MCF 10A (cell line): ENCODE measurements at places on chromosomes 13 and 19. TPM values are rescaled to one million over a fixed set of nuclear protein-coding genes. Genes with fewer than 3 reads are reported as not detected.

Gene PSG2
- total RNA-seq = not detected in 2 replicates

DNA sequence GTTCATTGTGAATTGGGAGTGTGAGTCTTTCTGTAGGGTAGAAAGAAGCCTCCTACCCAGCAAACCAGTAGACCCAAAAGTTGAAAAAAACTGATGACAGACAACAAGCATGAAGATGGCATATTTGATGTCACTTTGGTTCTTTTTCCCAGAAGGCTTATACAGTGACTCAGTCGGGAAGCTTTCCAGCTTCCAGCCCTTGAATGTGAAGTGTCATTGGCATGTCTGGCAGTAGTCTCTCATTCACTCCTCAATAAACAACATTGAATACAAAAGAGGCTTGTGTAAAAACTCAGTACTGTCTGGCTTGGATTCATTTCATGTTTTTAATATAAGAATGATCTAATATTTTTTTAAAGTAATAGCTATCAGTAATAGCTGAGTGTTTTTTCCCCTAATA is 68.7 kb downstream of the IPO5 start:
- no peak overlapping the region for H3K27ac ChIP-seq
- H3K27me3 ChIP-seq = no peaks in the 10 kb centered on the region
- H3K4me1 ChIP-seq = peaks cover 5% of the 10 kb centered on the region
- DNase-seq = peak; percentile 59
- peaks cover 70% of the 10 kb centered on the region for H3K36me3 ChIP-seq

DNA sequence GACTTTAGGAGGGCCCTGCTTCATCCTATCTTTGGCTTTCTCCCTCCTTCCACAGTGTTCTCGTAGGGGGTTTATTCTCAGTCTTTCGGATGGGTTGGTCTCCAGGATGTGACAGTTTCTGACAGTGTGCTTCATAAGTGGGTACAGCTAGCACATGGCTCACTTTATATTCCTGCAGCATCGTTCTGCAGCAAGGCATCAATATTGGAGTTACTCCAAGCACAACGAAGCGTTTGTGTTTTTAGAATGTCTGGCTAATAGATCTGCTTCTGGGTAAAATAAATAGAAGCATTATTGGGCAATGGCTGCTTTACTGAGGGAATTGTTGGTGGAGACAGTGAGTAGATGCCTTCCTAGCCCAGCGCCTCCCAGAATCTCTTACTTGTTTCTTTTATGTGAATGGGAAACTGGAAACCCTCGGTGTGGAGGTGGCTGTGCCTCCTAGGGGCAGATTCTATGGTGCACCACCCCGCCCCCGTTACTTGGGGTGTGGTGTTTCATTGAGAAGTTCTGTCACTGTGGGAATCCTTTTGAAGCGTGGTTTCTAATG is 2.0 kb downstream of the FARP1 start:
- H3K27me3 ChIP-seq = no peaks in the 10 kb centered on the region
- peak overlapping the region; percentile 46 for H3K27ac ChIP-seq
- H3K4me1 ChIP-seq = peaks cover 16% of the 10 kb centered on the region
- no peaks in the 10 kb centered on the region for H3K36me3 ChIP-seq
- peak overlapping the region; percentile 76 for H3K4me3 ChIP-seq

DNA sequence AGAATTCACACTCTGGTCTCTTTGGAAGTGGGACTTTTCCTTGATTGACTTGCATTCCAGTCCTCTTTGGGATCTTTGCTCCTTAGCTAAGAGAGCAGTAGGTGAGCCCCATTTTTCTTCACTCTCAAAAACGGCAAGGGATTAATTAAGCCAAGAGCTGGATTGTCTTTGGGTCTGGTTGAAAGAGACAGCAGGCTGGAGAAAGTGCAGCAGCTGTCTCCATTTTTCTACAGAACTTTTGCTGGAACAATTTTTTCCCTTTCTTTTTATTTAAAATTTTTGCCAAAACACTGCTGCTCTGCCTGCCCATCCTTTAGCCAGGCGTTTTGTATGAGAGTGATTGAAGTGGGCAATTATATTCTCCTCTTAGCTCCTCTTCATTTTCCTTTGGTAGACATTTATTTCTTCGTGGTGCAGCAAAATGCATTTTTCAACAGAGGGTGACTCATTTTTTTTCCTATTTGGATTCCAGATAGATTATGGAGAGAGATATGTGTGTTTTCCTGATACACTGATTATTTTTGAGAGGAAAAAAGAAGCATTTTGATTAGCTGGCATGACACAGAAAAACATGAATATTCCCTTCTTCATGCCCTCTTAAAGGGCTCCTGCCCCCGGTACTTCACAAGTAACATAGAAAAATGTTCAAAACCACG is 371.2 kb upstream of the NBEA start:
- no peaks in the 10 kb centered on the region for H3K4me1 ChIP-seq
- no peak overlapping the region for H3K27ac ChIP-seq
- no peaks in the 10 kb centered on the region for H3K36me3 ChIP-seq
- no peaks in the 10 kb centered on the region for H3K27me3 ChIP-seq
- no peak for DNase-seq

DNA sequence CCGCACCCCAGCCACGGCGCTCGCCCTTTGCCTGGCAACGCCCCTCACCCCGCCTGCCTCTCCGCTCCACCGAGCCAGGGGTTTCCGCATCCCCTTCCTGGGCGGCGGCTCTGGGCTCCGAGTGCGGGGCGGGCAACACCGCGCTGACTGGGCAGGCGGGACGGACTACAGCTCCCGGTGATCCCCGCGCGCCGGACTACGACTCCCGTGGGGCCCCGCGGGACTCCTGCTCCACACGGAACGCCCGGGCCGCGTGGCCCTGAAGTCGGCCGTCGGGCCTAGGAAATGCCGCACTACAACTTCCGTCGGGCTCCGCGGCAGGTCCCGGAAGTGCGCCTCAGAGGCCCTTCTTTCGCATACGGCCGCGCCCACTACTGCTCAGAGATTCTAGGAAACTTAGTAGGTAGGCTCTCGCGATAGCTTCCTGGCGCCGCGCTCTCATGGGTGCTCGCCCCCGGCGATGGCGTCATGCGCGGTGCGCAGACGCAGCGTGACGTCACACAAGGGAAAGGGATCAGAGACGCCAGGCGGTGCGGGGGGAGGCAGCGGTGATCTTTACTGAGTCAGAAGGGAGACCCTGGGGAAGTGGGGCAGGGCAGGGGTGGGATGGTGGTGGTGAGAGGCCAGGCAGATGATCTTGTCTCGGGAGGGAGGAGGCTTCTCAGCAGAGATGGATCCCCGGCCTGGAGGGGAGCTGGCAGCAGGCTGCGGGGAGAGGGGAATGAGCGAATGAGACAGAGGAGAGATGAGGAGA is at the start of gene JOSD2:
JOSD2 (minus strand) TSS at position 123 of the 754 bp plus-strand sequence. CDS start 760 bp downstream, outside the sequence.
- peaks cover 16% of the 10 kb centered on the region for H3K4me1 ChIP-seq
- H3K4me3 ChIP-seq = peak within 1 kb of the TSS; percentile 86
- DNase-seq = peak; percentile 100

GRCh38 chr13:40530961-40531360 is 135.5 kb downstream of the FOXO1 start:
- H3K4me1 ChIP-seq = no peaks in the 10 kb centered on the region
- no peak for DNase-seq

Gene ZNF17
- 7.8 and 8.3 TPM in 2 replicates for total RNA-seq

- no peak overlapping the region for H3K27ac ChIP-seq
- DNase-seq = no peak
- no peak overlapping the region for H3K4me3 ChIP-seq
- peaks cover 6% of the 10 kb centered on the region for H3K4me1 ChIP-seq
Observed at GRCh38 chr19:10497371-10497770, 5.8 kb downstream of the KEAP1 start.

DNA sequence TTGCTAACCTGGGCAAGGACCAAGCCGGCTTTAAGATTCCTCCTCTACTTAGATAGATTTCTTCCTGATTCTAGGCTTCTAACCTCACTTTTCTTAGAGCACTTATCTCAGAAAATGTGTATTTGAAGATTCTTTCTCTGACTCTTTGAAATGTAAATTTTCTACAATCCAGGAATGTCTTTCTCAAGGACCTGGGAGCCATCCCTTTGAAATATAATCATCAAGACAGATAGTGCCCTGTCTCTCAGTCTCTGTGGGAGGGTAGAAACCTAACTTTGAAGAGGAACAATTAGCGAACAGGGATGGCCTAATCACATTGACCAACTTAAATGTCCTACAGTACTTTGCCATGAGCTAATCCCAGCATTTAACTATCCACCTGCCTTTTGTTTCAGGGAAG is 1646.0 kb downstream of the PCDH9 start:
- H3K36me3 ChIP-seq = no peaks in the 10 kb centered on the region
- H3K4me1 ChIP-seq = no peaks in the 10 kb centered on the region
- no peak overlapping the region for H3K27ac ChIP-seq
- H3K27me3 ChIP-seq = no peaks in the 10 kb centered on the region

Gene OLFM4
- not detected in 2 replicates for total RNA-seq

DNA sequence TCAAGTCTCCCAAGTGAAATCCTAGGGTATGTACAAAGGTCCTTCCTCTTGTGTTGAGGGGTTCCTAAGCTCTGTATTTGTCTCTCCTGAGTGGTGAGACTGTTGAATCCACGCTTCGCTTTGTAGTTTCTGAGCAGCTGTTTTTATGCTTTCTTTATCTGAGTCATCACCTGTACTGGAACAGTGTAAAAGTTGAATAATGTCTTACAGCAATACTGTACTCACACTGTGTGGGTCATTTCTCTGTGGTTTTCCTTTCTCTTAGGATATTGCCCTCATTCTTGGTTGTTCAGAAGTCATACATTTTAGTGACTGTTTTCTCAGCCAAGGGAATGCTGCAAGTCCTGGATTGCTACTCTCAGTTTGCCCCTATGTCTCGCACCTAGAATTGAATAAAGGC is 1596.6 kb downstream of the SLITRK5 start:
- DNase-seq = peak; percentile 42
- peaks cover 7% of the 10 kb centered on the region for H3K4me1 ChIP-seq
- H3K36me3 ChIP-seq = no peaks in the 10 kb centered on the region
- H3K27me3 ChIP-seq = no peaks in the 10 kb centered on the region

- H3K27me3 ChIP-seq = peaks cover 21% of the 10 kb centered on the region
- DNase-seq = peak; percentile 61
- H3K4me1 ChIP-seq = no peaks in the 10 kb centered on the region
Observed at GRCh38 chr13:62320129-62321108, 904.8 kb upstream of the PCDH20 start.

- no peak overlapping the region for H3K27ac ChIP-seq
- no peak for DNase-seq
- no peak overlapping the region for H3K4me3 ChIP-seq
- peaks cover 53% of the 10 kb centered on the region for H3K36me3 ChIP-seq
- H3K27me3 ChIP-seq = no peaks in the 10 kb centered on the region
Observed at GRCh38 chr19:13961826-13962698, 9.8 kb downstream of the DCAF15 start.

DNA sequence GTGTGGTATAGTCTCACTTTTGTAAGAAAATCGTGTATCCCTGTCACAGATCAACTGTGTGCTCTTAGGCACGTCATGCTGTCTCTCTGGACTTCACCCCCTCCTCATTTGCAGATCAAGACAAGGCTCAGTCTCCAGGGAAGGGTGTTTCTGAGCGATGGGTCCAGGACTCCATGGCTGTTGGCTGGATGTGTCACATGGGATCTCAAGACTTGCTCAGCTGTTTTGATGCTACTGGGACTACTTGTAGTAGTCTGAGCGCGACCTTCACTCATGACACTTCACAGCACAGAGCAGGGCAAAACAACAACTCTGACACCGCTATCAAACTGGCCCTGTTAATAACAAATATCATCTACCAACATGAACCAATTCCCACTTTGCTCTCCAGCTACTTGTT is 36.2 kb downstream of the SMAD9 start:
- no peak overlapping the region for H3K27ac ChIP-seq
- H3K36me3 ChIP-seq = no peaks in the 10 kb centered on the region
- no peak overlapping the region for H3K4me3 ChIP-seq
- no peaks in the 10 kb centered on the region for H3K4me1 ChIP-seq
- no peak for DNase-seq

- no peak for DNase-seq
- H3K4me1 ChIP-seq = peaks cover 12% of the 10 kb centered on the region
Observed at GRCh38 chr13:45078003-45078402, 42.3 kb upstream of the GTF2F2 start.

Gene AMH
- 11.9 and 21.2 TPM in 2 replicates for total RNA-seq

DNA sequence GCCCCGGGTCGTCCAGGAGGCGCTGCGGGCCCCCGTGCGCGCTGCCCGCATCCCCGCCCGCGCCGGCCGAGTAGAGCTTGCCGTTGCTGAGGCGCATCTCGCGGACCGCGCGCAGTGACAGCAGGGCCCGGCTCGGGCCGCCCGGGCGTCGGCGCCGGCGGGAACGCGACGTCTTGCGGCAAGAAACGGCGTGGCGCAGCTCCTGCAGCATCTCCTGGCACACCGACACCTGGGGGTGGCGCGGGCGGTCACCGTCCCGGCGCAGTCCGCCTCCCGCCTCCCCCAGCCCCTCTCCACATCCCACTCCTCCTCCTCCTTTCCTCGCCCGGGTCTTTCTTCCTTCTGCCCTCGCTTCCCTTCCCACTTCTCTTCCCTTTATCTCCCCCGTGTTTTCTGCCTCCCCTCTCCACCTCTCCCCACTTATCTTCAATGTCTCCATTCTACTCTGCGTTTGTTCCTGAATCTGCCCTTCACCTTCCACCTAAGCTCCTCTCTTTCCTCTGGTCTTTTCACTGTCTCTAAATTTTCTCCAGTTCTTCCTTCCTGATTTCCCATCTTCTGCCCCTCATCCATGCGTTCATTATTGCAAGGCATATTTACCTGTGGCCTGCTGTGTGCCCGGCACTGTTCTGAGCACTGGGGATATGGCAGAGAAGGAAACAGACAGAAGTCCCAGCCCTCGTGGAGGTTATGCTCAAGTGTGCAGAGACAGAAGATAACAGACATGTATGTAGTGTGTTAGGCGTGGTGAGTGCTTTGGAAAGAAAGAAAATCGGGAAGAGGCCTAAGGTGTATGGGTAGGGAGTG is 5.2 kb upstream of the ATP1A3 start:
- no peaks in the 10 kb centered on the region for H3K36me3 ChIP-seq
- DNase-seq = no peak
- peaks cover 6% of the 10 kb centered on the region for H3K4me1 ChIP-seq
- no peak overlapping the region for H3K4me3 ChIP-seq

DNA sequence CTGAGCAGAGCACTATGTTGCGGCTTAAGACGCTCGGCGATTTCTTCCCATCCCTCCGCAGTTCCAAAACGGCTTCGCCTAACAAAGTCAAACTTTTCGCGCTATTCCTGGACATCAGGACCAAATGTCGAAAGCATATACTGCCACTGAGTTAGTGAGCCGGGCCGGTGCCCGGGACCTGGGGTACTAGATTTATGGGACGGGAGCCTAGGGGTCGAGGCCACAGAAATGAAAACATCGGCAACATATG is 699 bp downstream of the RCBTB2 start:
- H3K27ac ChIP-seq = peak overlapping the region; percentile 76
- no peaks in the 10 kb centered on the region for H3K4me1 ChIP-seq
- peaks cover 13% of the 10 kb centered on the region for H3K36me3 ChIP-seq

- DNase-seq = no peak
- H3K4me1 ChIP-seq = peaks cover 39% of the 10 kb centered on the region
- no peaks in the 10 kb centered on the region for H3K27me3 ChIP-seq
- no peak overlapping the region for H3K4me3 ChIP-seq
- H3K36me3 ChIP-seq = no peaks in the 10 kb centered on the region
- peak overlapping the region; percentile 90 for H3K27ac ChIP-seq
Observed at GRCh38 chr13:99044764-99045163, 66.9 kb upstream of the DOCK9 start.

Gene ETV2
- 0.44 and 1.0 TPM in 2 replicates for total RNA-seq

GRCh38 chr19:2532252-2533071 is 56.5 kb downstream of the GADD45B start:
- H3K4me1 ChIP-seq = peaks cover 36% of the 10 kb centered on the region
- peak overlapping the region; percentile 0 for H3K4me3 ChIP-seq
- no peaks in the 10 kb centered on the region for H3K36me3 ChIP-seq
- H3K27me3 ChIP-seq = no peaks in the 10 kb centered on the region

- H3K4me1 ChIP-seq = no peaks in the 10 kb centered on the region
- H3K27me3 ChIP-seq = no peaks in the 10 kb centered on the region
- peak; percentile 2 for DNase-seq
Observed at GRCh38 chr19:32914879-32915660, 45.5 kb upstream of the SLC7A9 start.
